ENCODE measurements at places on chromosomes 2 and 18. TPM values are rescaled to one million over a fixed set of nuclear protein-coding genes. Genes with fewer than 3 reads are reported as not detected.

DNA sequence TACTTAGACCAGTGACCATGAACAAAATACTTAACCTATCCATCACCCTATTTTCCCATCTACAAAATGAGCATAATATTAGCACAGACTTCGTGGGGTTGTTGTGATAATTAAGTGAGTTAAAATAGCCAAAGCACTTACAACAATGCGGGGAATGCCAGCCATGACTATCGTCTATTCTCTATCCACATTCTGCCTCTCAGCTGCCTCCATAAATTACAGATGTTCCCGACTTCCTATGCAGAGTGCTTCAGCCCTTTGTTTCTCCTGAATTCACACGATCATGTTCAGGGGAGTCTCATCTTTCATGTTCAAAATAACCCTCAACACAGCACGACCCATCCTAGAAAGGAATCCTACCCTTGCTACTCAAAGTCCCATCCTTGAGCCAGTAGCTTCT, 211.6 kb downstream of the EN1 start:
- DNase-seq: no peak

GRCh38 chr2:43837831-43838559, 644 bp downstream of the ABCG5 start:
- no peak for DNase-seq

GRCh38 chr2:24046599-24046929, 627 bp downstream of the WDCP start:
- no peak for DNase-seq

The ALLC gene
- not detected for total RNA-seq

The KIF1A gene
- total RNA-seq: 2.0 TPM

The ALPG gene
- total RNA-seq: not detected

DNA sequence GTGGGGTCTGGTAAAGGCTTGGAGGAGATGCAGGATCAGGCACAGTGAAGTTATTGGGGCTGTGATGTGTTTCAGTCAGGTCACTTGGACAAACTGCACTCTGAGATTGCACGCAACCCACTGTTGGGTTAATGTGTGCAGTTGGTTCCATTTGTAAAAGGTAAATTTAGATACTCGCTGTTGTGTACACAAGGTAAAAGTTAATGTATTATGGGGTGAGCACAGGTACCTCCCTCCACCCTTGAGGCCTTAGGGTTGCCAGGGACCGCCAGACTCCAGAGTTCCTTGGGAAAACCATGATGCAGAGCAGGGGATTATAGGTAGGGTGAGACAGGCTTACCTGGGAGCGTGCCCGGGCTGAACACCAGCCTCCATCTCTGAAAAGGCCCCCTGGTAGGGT, 20.1 kb downstream of the IMPA2 start:
- no peak for DNase-seq

The RNU2-63P gene
- total RNA-seq: 21.5 TPM

The FAP gene
- not detected for total RNA-seq

The HSBP1L1 gene
- 18.0 TPM for total RNA-seq

The CNDP1 gene
- not detected for total RNA-seq

- no peak for DNase-seq
Observed at GRCh38 chr2:66897691-66898150, 462.8 kb downstream of the MEIS1 start.

DNA sequence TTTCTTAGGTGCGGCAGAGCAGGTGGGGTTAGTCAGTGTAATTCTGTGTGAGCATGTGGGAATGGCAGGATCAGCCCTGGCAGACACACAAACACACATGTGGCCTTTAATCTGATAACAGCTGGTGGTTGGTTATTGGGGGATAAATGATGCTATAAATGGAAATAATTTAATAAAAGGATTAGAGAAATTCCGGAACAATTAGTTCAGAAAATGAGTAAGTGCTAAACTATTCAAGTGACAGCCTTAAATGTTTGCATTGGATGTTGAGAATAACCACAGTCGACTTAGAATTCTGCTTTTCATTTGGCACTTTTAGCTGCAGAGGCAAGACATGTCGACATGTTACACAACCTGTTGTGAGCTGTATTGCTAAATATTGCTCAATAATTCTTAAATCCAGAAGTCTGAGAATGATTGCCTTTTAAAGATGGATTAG, 7.2 kb downstream of the SMYD1 start:
- no peak for DNase-seq

- no peak for DNase-seq
Observed at GRCh38 chr2:9602412-9602811, 28.4 kb downstream of the YWHAQ start.

The CPSF3 gene
- total RNA-seq: 43.3 TPM

The SFT2D3 gene
- total RNA-seq: 7.5 TPM

The KCNK3 gene
- total RNA-seq: not detected

The CNRIP1 gene
- not detected for total RNA-seq

The CDK15 gene
- total RNA-seq: not detected

The PLCL1 gene
- 1.2 TPM for total RNA-seq
